Mucosa of descending colon (tissue), 3 donors: ENCODE measurements at places on chromosomes 4 and X. TPM values are rescaled to one million over a fixed set of nuclear protein-coding genes. Genes with fewer than 3 reads are reported as not detected.

PNMA5 gene
- not detected for total RNA-seq

STPG2 gene
- 0.17 TPM for total RNA-seq

HTN1 gene
- not detected for total RNA-seq

HPRT1 gene
- 25.4 TPM for total RNA-seq

DCAF4L1 gene
- 0.05 TPM for total RNA-seq

AIFM1 gene
- total RNA-seq, result 50.0 TPM

CUL4B gene
- 47.1 TPM for total RNA-seq

KLHL13 gene
- 8.4 TPM for total RNA-seq

SCRG1 gene
- total RNA-seq, result 0.41 TPM

CDKL5 gene
- total RNA-seq, result 4.0 TPM

ETDB gene
- total RNA-seq, result not detected

PPEF2 gene
- total RNA-seq, result not detected

ERVMER34-1 gene
- total RNA-seq, result 0.24 TPM

CXXC4 gene
- 4.2 TPM for total RNA-seq

SPANXA2 gene
- total RNA-seq, result not detected

PRDM5 gene
- total RNA-seq, result 12.2 TPM

TEC gene
- total RNA-seq, result 3.8 TPM

UCP1 gene
- total RNA-seq, result not detected

EDA2R gene
- 1.4 TPM for total RNA-seq

PGAM4 gene
- total RNA-seq, result not detected

SLC16A2 gene
- 7.9 TPM for total RNA-seq

TMSB15B gene
- total RNA-seq, result 4.4 TPM

AMMECR1 gene
- 4.1 TPM for total RNA-seq
